Vagina (tissue), 2 donors: ENCODE measurements at places on chromosomes 7 and 10.

DNA sequence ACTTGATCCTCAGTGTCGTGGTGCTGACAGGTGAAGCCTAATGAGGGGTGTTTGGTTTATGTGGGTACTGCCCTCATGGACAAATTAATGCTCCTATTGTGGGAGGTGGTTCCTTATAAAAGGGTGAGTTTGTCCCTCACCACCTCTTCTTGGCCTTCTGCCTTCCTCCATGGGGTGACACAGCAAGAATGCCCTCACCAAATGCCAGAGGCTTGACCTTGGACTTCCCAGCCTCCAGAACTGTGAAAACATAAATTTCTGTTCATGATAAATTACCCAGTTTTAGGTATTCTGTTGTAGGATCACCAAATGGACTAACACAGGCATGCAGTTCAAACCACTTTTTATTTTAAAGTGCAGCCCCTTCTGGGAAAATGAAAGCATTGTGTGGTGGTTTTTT lies 39.4 kb downstream of the BAMBI start:
- DNase-seq: no peak

DNA sequence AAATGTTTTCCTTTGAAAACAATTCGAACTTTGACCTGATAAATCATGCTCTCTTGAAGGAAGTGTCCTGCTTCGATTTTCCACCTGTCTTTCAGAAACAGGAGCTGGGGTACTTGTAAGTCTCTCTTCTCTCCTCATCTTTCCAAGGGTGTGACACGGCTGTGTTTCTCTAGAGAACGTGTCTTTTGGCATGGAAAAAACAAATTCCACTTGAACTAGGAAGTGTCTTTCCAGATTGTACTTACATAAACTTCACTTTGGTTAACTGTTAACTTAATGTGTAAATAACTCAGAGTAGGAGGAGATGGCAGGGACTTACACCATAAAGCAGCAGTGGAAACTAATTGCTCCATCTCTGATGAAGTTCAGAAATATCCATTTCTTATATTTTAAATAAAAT lies 4.2 kb upstream of the CALCR start:
- DNase-seq: no peak

DNA sequence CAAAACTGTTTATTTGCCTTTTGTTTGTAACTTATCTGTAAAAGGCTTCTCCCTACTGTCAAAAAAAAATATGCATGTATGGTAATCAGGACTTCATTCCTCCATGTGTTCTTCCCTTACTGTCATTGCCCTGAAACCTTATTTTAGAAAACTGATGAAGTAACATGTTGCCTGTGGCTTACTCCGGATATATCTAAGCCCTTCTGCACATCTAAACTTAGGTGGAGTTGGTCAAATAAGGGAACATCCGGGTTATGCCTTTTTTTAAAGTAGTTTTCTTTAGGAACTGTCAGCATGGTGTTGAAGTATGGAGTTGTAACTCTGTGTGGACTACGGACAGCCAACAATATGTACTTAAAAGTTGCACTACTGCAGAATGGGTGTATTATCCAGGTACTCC lies 6.2 kb downstream of the SAR1A start:
- DNase-seq: no peak

GRCh38 chr7:65250216-65250615 lies 123.4 kb upstream of the ZNF92 start:
- no peak for DNase-seq

GRCh38 chr7:146889806-146890555 lies 773.4 kb downstream of the CNTNAP2 start:
- DNase-seq: no peak

DNA sequence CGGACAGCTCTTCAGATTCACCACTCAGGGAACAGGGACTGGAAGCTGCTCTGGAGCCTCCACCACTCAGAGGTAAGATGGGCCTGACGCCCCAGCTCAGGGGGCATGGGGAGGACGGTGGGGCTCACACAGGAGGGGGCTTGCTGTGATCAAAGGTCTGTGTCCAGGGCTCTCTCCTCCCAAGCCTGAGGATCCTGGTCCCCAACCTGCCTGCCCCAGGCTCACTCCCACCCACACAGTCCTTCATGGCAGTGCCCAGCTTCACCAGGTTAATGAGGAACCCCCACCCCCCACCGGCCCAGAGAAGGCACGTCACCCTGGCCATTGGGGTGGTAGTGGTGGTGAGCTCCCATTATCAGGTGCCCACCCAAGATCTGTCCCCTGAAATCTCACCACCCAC lies 926.7 kb upstream of the ZNF722 start:
- peak; percentile 76 for DNase-seq

DNA sequence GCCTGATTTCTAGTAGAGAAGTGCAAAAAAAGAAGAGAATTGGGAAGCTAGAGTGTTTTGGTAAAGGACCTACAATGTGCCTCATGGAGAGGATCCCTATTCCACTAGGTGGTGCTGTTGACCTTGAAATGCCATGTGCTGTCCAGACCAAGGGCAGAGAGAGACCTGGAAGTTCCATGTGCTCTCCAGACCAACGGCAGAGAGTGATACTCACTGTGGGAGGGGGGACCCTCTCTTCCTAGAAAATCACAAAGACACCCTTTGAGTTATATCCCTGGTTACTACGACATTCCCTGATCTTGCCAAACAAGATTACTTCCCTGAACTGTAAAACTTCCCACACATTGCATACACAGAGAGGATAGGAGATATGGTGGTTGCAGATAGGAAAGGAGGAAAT lies 212.7 kb upstream of the ZNF804B start:
- no peak for DNase-seq

DNA sequence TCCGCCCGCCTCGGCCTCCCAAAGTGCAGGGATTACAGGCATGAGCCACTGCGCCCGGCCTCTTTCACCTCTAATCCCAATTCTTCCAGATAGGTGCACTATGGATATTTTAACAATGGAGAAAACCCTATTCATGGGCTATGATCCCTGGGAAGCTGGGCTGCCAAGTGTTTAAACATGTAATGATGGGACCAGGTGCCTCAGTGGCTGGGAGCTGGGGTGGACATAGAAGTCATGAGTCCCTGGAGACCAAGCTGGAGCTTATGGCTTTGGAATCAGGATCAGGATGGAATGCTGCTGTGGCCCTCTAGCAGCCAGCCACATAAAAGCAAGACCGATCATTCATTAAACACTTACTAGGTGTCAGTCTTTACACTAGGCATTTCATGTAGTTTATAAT lies 41.8 kb upstream of the IGFBP3 start:
- peak; percentile 43 for DNase-seq

GRCh38 chr7:7652798-7653540 lies 12.4 kb downstream of the UMAD1 start:
- no peak for DNase-seq

- peak; percentile 56 for DNase-seq
These were observed 335.1 kb downstream of the ADARB2 start for GRCh38 chr10:1402016-1402770.

GRCh38 chr10:17533731-17534130 lies 79.3 kb upstream of the ST8SIA6 start:
- DNase-seq: no peak

GRCh38 chr10:32687546-32687945 lies 241.6 kb downstream of the CCDC7 start:
- DNase-seq: no peak

DNA sequence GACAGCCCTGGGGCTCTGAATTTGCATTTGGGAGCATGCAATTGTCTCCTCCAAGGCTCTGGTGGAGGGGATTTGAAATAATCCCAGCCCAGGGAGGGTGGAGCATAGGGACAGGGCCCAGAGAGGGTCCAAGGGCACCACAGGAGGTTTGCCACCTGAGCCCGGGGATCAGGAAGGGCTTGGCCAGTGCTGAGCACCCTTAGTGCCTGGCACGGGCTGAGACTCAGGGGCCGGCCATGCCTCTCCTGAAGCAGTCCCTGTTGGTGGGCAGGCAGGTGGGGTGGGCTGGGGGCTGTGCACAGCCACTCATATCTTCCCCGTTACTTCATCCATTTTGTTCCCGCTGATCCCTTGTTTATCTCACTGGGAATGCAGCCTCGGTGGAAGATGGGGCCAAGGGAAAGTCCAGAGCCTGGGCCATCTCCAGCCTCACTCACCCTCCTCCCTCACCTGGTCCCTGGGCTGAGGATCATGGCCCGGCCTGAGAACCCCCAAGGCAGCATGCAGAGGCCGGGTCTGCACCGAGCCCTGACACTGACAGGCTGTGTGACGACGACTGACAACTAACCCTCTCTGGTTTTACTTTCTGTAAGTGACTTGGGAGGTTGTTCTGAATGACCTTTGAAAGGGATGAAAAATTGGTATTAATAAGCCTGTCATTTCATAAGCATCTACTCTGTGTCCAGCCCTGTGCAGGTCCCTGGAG lies 38.5 kb downstream of the KCTD7 start:
- no peak for DNase-seq

GRCh38 chr10:79186486-79187120 lies 117.8 kb downstream of the ZMIZ1 start:
- no peak for DNase-seq

- DNase-seq: no peak
These were observed 20.3 kb upstream of the SAMD8 start for GRCh38 chr10:75091146-75091545.

- DNase-seq: no peak
These were observed 94.3 kb downstream of the DLG5 start for GRCh38 chr10:77832238-77832637.

DNA sequence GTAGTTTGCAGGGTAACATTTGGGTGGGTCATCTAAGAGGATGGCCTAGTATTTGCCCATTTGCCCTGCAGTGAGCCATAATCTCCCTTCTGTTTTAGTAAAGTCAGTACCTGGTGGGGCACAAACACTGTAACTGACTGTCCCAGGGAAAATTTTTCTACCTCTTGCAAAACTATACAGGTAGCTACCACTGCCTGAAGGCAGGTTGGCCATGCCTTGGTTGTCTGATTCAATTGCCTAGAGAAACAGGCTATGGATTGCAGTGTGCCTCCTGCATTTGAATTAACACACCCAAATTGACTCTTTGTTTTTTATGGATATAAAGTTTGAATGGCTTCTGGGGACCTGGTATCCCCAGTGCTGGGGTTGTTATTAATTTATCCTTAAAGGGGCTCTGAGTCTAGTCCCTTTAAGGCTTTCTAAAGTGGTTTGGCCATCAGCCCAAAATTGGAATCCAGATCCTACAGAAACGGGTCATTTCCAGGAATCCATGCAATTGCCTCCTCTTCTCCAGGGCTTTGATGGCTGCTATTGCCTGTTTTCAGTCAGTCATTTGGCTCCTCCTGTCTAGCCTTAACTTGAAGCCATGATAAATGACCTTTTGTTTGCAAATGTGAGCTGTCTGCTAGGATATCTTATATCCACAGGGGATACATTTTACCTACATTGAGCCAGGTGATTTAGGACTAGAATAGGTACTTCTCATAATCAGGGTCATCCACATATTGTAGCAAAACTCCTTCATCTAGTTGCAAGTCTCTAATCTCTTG lies 89.1 kb downstream of the STRA8 start:
- DNase-seq: no peak

- peak; percentile 54 for DNase-seq
These were observed 6.6 kb downstream of the CPA2 start for GRCh38 chr7:130273081-130273932.

- DNase-seq: no peak
These were observed 4.5 kb downstream of the ANKRD61 start for GRCh38 chr7:6035686-6036085.

- no peak for DNase-seq
These were observed 38.0 kb downstream of the INPP5A start for GRCh38 chr10:132575320-132576201.

DNA sequence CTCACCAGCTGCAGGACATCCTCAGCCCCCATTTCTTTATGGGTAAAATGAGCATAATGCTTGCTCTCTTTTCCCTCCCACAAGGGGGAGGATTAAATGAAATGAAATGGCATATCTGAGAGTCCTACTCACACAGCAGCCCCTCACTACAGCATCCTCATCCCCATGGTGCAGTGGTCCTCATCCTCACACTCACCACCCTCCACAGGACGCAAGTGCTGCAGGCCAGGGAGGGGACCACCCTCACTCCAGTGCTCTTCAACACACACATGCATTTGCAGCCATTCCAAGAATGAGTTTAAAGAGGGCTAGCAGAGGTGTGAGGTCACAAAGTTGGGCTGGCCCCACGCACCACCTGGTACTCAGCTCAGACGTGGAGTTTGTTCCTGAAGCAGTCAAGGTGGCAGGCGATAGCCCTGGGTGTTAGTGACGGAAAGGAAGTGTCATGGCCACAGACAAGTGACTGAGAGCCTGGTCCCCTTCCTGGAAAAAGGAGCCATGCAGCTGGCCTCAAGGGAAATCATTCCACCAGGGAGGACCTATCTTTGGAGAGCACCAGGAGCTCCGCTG lies 234.0 kb downstream of the TNS3 start:
- no peak for DNase-seq

GRCh38 chr10:79285315-79286197 lies 61.7 kb upstream of the PPIF start:
- DNase-seq: no peak

DNA sequence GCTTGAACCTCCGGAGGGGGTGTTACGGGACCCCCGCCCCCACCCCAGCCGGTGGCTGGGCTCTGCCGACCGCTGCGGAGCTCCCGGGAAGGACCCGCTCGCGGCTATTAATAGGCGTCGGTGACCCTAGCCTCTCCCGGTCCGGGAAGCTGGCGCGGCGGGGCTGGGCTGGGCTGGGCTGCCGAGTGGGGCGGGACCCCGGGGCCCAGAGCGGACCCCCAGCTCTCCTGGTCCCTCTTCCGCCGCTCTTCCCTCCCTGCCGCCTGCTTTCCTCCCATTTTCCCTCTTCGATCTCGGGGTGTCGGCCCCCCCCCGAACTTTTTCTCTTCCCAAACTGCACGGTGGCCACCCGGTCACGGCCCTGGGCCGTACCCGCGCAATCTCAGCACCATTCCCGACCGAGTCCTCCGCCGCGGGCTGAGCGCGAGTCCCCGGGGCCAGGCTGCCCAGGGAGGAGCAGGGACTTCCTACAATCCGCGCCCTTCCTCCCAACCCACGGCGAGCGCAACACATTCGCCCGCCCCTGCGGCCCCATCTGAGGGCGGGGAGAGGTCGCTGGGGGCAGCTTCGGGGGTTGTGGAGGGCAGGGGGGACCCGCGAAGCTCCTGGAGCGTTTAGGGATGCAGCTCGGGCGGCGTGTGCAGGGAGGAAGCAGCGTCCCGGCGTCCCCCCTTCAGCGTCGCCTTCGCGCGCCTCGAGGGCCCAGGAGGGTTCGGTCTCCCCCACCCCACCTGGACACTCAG lies 3.1 kb upstream of the ELFN1 start:
- DNase-seq: no peak

- DNase-seq: no peak
These were observed 27.1 kb downstream of the TNRC18 start for GRCh38 chr7:5396542-5396941.

- no peak for DNase-seq
These were observed 120.7 kb downstream of the SRPK2 start for GRCh38 chr7:105268056-105268455.

GRCh38 chr10:24343686-24344085 lies 134.7 kb downstream of the KIAA1217 start:
- DNase-seq: no peak
